ENCODE measurements at places on chromosomes 16 and 17. TPM values are rescaled to one million over a fixed set of nuclear protein-coding genes. Genes with fewer than 3 reads are reported as not detected.

DNA sequence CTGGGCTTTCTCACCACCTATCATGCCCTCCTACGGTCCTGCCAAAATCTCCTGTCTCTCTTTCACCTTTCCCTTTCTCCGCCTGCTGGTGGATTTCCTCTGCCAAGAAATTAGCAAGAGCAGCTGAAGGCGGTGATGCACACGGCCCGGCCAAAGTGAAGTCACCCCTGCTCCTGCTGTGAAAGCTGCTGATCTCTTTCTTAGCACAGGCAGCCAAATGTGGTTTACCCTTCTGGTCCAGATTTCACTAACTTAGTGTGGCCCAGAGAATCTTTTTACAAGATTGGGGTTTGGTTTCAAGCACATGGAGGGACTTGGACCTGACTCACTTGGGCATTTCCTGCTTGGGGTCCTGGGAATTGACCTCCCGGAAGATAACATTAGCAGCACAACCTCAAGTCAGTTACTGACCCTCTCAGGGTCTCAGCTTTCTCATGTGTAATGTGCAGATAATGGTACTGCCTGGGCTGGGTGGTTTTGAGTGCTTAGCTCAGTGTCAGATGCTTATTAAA, 155.7 kb downstream of the SOCS1 start:
- no peak for DNase-seq

DNA sequence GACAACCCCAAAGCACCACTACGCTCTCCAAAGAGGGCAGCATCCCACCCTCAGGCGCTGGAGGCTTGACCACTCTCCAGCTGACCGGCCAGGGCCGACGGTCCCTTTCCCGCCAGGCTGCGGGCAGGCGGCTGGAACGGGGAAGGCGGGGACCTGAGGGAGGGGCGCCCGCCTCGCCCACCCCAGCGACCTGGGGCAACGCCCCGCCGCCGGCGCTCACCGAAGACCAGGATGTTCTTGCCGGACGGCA, 431 bp downstream of the DYNC1LI2 start:
- DNase-seq = no peak

- no peak for DNase-seq
Measured at GRCh38 chr16:79150151-79150550, 450.4 kb downstream of the MAF start.

DNA sequence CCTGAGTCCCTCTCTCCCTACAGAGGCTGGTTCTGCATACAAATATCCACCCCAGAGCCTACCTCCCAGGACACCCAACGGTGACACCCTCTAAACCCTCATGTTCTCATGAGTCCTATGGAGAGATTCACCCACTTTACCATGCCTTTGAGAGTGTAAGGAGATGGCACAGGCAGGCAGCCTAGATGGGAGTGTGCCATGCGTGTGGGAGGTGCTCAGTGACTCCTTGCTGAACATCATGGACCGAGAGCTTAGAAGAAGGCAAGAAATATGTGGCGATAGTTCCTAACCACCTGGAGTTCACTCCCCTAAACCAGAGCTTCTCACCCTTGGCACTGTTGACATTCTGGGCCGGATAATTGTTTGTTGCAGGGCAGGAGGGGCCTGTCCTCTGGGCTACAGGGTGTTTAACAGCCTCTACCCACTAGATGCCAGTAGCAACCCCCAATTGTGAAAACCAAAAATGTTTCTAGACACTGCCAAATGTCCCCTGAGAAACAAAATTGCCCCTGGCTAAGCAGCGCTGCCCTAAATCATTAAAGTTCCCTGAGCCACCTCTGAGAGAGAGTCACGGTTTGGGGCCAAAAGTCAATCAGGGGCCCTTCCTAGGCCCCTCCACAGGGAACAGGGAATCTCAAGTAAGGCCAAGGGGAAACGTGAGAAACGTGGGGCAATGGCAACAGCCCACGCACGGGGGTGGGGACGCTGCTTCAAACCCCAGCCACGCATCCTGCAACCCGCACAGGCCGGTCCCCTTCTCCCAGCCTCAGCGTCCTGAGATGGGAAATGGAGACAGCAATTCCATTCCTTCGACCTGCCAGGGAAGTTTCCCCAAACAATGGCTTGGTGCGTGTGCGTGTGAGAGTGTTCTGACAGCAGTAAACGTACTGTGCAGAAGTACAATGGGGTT, 66.8 kb downstream of the C16orf78 start:
- no peak for DNase-seq

- DNase-seq = no peak
Measured at GRCh38 chr17:9862220-9862619, 36.5 kb downstream of the GLP2R start.

DNA sequence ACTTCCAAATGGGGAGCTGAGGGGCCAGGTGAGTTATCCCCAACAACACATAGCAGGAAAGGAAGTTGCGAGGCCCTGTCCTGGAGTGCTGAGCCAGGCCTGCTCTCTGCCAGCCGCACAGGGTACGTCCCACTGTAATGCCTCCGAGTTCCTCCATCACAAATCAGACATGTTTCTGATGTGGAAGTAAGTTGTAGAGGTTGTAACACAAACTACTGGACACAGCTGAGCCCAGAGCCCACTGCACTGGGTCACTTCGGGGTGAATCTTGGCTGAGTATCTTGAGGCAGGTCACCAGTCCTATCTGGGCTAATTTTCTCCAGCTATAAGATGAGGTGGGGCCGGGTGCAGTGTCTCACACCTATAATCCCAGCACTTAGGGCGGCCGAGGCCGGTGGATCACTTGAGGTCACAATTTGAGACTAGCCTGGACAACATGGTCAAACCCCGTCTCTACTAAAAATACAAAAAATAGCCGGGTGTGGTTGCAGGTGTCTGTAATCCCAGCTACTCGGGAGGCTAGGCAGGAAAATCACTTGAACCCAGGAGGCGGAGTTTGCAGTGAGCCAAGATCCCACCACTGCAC, 100.8 kb upstream of the CDH5 start:
- DNase-seq = no peak

DNA sequence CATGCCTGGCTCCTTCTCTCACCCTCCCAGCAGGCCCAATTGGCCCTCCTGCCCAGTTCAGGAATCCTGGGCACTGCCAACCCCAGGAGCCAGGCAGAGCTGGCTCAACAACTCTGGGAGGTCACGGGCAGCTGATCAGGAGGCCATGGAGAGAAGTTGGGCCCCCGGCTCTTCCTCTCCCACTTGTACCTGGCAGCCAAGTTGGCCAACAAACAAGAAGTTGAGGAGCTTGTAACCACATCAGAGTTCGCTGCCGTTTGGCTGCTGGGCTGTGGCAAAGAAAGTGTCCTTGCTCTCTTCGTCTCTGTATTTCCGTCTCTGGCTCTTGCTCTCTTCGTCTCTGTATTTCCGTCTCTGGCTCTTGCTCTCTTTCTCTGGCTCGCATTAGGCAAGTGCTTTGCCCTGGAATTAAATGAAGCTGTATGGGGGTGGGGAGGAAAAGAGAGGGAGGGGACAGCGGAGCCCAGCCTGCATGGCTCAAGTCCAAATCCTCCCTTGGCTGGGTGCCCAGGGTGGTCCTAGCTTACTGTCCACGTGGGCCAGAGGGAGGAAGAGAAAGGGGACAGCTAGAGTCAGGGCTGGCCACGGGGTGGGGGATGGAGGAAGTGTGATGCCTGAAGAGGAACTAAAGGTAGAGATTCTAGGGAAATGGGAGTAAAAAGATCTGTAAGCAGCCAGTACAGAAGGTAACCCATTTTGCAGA, 7.8 kb upstream of the TMEM132E start:
- no peak for DNase-seq

DNA sequence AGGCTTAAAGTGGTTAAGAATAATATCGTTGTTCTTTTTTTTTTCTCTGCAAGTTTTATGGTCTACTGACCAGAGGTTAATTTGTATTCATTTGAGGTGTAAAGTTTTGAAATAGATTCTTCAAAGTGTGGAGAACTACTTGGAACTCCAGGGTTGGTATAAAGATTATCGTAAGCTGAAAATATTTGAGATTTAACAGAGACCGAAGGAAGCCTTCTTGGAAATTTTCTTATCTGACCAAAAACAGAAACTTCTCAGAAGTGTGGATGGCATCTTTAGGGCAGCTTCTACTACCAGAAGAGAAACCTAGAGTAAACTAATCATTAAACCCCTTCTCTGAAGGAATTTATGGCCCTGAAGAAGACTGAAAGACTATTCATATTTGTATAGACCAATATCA, 206.8 kb upstream of the MON1B start:
- DNase-seq = no peak

DNA sequence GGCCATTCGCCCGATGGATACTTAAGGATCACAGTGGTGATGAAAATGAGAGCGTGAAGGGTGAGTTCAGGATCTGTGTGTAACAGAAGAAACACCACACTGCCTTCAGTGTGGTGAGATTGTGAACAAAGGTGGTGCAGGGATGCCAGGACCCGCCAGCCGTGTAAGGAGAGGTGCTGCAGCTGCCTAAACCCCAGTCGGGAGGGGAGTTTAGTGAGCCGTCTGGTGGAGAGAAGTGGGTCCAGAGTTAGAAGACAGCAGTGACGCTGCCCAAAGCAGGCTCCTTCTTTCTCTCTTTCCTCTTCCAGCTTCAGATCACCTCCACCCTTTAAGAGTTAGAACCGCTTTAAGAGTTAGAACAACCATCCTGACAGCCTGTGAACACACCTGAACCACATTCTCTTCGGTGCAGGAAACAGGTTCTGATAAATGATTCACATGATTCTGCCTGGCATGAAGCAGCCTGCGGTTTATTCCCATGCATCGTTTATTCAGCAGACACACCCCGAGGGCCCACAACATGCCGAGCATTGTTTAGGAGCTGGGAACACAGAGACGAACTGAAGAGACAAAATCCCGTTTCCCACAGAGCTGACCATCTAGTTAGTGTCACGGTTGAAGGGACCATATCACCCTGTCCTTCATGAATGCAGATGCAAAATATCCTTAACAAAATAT, 84.0 kb upstream of the DNAH17 start:
- no peak for DNase-seq

- DNase-seq = no peak
Measured at GRCh38 chr17:80029258-80029974, 6.3 kb downstream of the TBC1D16 start.

GRCh38 chr17:73455050-73455687, 143.4 kb upstream of the CDC42EP4 start:
- DNase-seq = no peak

DNA sequence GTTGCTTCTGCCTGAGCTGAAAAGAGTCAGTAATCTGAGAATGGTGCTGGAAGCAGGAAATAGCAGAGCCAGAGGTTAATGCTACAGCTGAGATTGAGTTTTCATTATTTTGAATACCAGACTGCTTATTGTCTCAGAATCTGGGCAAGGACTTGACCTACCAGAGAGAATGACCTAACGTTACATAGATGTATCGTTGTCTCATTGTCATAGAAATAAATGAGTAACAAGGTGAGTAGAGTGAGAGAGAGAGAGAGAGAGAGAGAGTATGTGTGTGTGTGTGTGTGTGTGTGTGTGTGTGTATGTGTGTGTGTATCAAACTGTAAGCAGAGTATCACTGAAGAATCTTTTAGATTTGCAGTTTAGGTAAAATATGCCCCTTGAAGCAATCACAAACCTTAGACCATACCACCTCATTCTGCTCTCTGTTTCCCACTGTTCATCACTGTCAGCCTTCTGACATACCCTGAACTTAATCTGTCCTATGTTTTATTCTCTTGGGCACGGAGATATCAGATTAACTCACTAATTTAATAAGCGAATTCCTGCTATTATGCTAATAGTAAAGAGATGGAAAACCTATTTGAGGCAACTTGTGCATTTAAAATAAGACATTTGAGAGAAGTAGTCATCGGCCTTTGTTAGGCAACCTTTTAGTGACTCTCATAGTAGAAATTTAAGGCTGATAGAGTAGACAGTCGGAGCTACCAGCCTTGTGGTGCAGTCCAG, 87.8 kb downstream of the CYB561 start:
- no peak for DNase-seq

The ARRB2 gene
- total RNA-seq = 4.4 TPM

The RNU2-1 gene
- total RNA-seq = not detected

The KRT12 gene
- total RNA-seq = not detected

All from esophagus squamous epithelium (tissue), 5 donors.